ENCODE measurements at places on chromosomes 11 and 22.

- H3K27me3 ChIP-seq = peaks cover 2% of the 10 kb centered on the region
- H3K27ac ChIP-seq = no peak overlapping the region
- no peaks in the 10 kb centered on the region for H3K36me3 ChIP-seq
- H3K4me3 ChIP-seq = no peak overlapping the region
- peaks cover 17% of the 10 kb centered on the region for H3K4me1 ChIP-seq
These were observed 58.4 kb downstream of the ABTB2 start for GRCh38 chr11:34299284-34299972.

- DNase-seq = no peak
- H3K4me1 ChIP-seq = peaks cover 11% of the 10 kb centered on the region
- no peak overlapping the region for H3K27ac ChIP-seq
- H3K36me3 ChIP-seq = peaks cover 2% of the 10 kb centered on the region
- H3K4me3 ChIP-seq = no peak overlapping the region
These were observed 232.6 kb downstream of the CASP12 start for GRCh38 chr11:104665641-104666040.

GRCh38 chr11:29395555-29396072 lies 621.2 kb downstream of the KCNA4 start:
- DNase-seq = no peak
- no peak overlapping the region for H3K4me3 ChIP-seq
- H3K36me3 ChIP-seq = no peaks in the 10 kb centered on the region
- no peak overlapping the region for H3K27ac ChIP-seq

DNA sequence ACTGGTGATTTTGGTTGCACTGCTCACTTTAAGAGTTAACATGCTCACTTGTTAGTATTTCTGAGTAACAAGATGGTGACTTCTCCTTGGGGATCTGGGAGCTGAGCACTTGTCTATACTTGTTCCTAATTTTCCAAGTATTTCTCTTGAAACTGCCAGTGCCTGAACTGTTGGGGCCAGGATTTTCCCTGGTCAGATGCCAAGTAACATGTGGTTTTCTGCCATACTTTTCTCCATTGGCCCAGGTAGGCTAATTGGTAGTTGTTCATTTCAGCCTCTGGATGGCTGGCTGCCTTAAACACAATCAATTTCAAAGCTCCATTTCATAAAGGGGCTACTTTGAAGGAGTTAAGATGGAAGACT lies 35.0 kb downstream of the RNF141 start:
- no peak overlapping the region for H3K4me3 ChIP-seq
- H3K27me3 ChIP-seq = no peaks in the 10 kb centered on the region
- peaks cover 27% of the 10 kb centered on the region for H3K36me3 ChIP-seq
- H3K4me1 ChIP-seq = peaks cover 2% of the 10 kb centered on the region
- no peak for DNase-seq

- H3K4me1 ChIP-seq = peaks cover 28% of the 10 kb centered on the region
- H3K4me3 ChIP-seq = no peak overlapping the region
- H3K27ac ChIP-seq = peak overlapping the region; percentile 43
- H3K36me3 ChIP-seq = peaks cover 52% of the 10 kb centered on the region
These were observed 9.1 kb upstream of the TUBA8 start for GRCh38 chr22:18101536-18101935.

DNA sequence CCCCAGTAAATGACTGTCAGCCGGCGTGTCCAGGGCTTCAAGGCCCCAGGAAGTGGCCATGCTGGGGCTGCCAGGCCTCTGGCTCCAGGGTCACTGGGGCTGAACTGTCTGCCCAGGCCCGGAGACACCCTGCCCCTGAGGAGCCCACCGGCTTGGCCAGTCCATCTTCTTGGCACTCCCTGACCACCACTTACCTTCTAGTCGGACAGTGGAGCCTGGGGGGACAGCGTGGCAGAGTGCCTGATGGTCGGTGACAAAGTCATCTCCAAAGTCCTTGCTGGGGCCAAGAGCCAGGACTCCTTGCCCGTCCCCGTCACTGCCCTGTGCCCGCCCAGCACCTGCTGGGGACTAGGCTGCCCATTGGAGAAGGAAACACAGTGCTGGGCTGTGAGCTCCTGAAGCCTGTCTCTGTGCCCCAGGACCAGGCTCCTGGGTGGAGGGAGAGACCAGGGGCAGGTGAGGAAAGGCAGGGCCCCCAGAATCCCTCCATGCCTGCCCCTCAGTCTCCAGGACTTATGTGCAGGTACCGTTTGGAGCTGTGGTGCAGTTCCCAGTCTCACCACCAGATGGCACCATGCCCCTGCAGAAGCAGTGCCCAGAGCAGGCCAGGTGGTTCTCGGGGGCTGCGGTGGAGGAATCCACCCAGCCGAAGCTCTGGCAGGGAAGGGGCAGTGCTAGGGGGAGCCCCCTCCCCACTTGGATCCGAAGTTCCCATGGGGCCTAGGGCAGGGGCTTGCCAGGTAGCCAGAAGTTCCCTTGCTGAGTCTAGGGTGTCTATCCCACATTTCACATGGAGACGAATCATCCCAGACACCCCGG lies 6.0 kb upstream of the CCDC188 start:
- no peak overlapping the region for H3K4me3 ChIP-seq
- peak; percentile 96 for DNase-seq
- no peaks in the 10 kb centered on the region for H3K36me3 ChIP-seq
- peaks cover 2% of the 10 kb centered on the region for H3K4me1 ChIP-seq
- no peak overlapping the region for H3K27ac ChIP-seq

GRCh38 chr11:34044664-34045485 lies 6.7 kb upstream of the CAPRIN1 start:
- no peaks in the 10 kb centered on the region for H3K36me3 ChIP-seq
- peaks cover 11% of the 10 kb centered on the region for H3K27me3 ChIP-seq
- peaks cover 7% of the 10 kb centered on the region for H3K4me1 ChIP-seq
- DNase-seq = no peak

DNA sequence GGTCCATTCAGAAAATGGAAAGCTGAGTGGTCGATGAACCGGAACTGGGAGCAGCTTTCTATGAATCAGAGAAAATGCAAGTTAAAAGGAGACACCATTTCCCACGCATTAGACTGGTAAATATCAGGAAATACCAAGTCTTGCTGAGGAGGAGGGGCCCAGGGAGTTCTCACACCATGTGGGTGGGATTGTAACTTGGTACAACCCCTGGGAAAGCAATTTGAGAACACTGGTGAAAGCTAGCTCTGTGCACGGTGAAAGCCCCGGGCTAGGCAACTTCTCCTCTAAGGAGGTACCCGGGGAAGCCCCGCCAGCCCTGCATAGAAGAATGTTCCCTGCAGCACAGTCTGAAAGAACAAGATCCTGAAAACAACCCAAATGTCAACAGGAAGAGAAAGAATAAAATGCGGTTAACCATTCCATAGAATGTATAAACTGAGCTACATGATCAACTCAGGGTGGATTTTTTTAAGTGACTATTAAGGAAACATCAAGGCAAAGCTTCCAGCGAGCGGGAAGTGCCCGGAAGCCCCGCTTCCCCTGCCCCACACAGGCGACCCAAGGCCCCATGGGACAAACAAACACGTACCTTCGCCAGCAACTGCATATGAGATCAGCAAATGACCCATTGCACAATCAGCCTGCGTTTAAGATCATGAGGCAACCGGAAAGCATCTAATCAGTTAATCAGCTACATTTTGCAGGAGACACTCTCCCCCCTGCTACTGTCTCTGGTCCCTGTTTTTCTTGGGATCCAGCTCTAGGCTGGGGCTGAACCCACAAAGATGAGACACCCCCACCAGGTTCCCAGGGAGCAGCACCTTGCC lies 11.3 kb downstream of the SHANK2 start:
- no peaks in the 10 kb centered on the region for H3K36me3 ChIP-seq
- H3K27me3 ChIP-seq = peaks cover 5% of the 10 kb centered on the region
- DNase-seq = no peak
- H3K4me1 ChIP-seq = peaks cover 4% of the 10 kb centered on the region
- no peak overlapping the region for H3K4me3 ChIP-seq

- H3K36me3 ChIP-seq = no peaks in the 10 kb centered on the region
- H3K27me3 ChIP-seq = no peaks in the 10 kb centered on the region
- peak overlapping the region; percentile 78 for H3K4me3 ChIP-seq
- peaks cover 35% of the 10 kb centered on the region for H3K4me1 ChIP-seq
- H3K27ac ChIP-seq = peak overlapping the region; percentile 58
These were observed 22.4 kb upstream of the MYH9 start for GRCh38 chr22:36409911-36410756.

Data from activated CD4-positive, alpha-beta T cell treated with anti-CD3 and anti-CD28 coated beads, Interleukin-2, amount 10 ng/mL, durations not matched to agents 24 days and 14 days (primary cell).